ENCODE measurements at places on chromosomes 4 and X. TPM values are rescaled to one million over a fixed set of nuclear protein-coding genes. Genes with fewer than 3 reads are reported as not detected.

The PRSS12 gene
- not detected for total RNA-seq

The RNF4 gene
- total RNA-seq = 106 TPM

The TLR1 gene
- 12.0 TPM for total RNA-seq

The AFP gene
- not detected for total RNA-seq

The NSUN7 gene
- total RNA-seq = 0.48 TPM

The N4BP2 gene
- total RNA-seq = 26.8 TPM

The FAM241A gene
- total RNA-seq = 1.4 TPM

The CYBB gene
- total RNA-seq = not detected

The PDCL2 gene
- not detected for total RNA-seq

The RBM46 gene
- not detected for total RNA-seq

The SORBS2 gene
- not detected for total RNA-seq

The DUSP21 gene
- total RNA-seq = not detected

The TMEM150C gene
- total RNA-seq = not detected

The DGAT2L6 gene
- total RNA-seq = not detected

The MAGEA2B gene
- total RNA-seq = not detected

The SMPX gene
- not detected for total RNA-seq

The MMAA gene
- 13.5 TPM for total RNA-seq

The CLIC2 gene
- 0.65 TPM for total RNA-seq

The NWD2 gene
- not detected for total RNA-seq

The MCF2 gene
- 0.25 TPM for total RNA-seq

The CASP3 gene
- total RNA-seq = 71.4 TPM

The NR0B1 gene
- total RNA-seq = not detected

The NPY2R gene
- total RNA-seq = not detected

The PARM1 gene
- not detected for total RNA-seq

The KIF4A gene
- 33.3 TPM for total RNA-seq

The PNMA5 gene
- total RNA-seq = 0.23 TPM

The DCHS2 gene
- not detected for total RNA-seq

The HAND2 gene
- total RNA-seq = not detected

The CT55 gene
- total RNA-seq = not detected

The SYTL5 gene
- not detected for total RNA-seq

The HS3ST1 gene
- total RNA-seq = not detected

The TEX13D gene
- total RNA-seq = not detected

The METAP1 gene
- 41.5 TPM for total RNA-seq

The TSC22D3 gene
- 119 TPM for total RNA-seq

The USP9X gene
- total RNA-seq = 43.9 TPM

The TEX13B gene
- total RNA-seq = not detected

The GABRG1 gene
- total RNA-seq = not detected

The HAUS3 gene
- total RNA-seq = 27.4 TPM

The MTMR8 gene
- total RNA-seq = 5.5 TPM

The CA5B gene
- 26.1 TPM for total RNA-seq

The ADAM29 gene
- total RNA-seq = not detected

The GJB1 gene
- not detected for total RNA-seq

The CFI gene
- not detected for total RNA-seq

The THAP9 gene
- total RNA-seq = 2.0 TPM

The FAM9C gene
- not detected for total RNA-seq

The RBM47 gene
- 2.2 TPM for total RNA-seq

Data from activated CD4-positive, alpha-beta memory T cell treated with anti-CD3 and anti-CD28 coated beads, Interleukin-2, amount 10 ng/mL, durations not matched to agents 7 days and 5 days (primary cell).